ENCODE measurements at places on chromosomes 5 and 9.

DNA sequence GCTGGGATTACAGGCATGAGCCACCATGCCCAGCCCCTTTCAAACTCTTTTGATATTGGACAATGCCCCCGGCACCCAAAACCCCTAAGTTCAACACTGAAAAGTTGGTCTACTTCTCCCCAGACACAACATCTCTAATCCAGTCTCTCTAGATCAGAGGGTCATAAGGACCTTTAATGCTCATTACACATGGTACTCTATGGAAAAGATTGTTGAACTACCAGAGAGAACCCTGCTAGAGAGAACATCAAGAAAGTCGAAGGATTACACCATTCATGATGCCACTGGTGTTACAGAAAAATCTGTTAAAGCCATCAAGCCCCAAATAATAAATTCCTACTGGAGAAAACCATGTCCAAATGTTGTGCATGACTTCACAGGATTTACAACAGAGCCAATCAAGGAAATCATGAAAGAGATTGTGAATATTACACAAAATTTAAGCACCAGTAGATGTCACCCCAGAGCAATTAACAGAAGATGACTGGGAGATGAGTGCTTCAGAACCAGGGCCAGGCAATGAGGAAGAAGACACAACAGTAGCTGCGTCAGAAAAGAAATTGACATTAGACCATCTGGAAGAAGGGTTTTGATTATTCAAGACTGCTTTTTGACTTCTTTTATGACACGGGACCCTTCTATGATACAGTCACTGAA lies 28.3 kb upstream of the NIPAL4 start:
- peak; percentile 74 for ATAC-seq

- ATAC-seq: no peak
These were observed 16.1 kb upstream of the FKTN start for GRCh38 chr9:105541838-105542237.

DNA sequence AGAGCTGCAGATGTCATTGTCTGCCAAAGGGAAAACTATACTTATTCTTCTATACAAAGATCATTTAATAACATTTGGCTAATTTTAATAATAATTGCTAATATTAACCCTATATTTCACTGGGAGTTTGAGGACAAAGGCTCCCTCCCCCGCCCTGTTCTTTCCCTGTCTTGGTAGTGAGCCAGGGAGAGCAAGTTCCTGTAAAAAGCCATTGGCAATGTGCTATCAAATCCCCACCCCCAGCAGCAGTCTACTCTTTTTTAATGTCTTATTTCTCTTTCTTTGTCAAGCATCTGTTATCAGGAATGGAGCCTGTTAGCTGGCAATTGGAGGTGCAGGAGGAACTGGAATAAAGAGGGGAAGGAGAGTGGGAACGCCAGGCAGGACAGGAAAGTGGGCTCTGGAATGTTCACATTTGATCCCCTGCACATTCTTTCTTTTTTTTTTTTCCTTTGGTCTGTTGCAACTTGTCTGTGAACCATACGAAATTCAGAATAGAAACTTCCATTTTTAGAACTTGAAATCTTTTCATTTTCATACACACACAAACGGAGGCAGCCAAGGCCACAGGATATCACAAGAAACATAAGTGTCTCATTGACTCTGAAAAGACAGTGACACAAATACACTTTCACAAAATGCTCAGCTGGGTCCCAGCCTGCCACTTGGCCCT lies 664.8 kb upstream of the ZNF608 start:
- no peak for ATAC-seq

DNA sequence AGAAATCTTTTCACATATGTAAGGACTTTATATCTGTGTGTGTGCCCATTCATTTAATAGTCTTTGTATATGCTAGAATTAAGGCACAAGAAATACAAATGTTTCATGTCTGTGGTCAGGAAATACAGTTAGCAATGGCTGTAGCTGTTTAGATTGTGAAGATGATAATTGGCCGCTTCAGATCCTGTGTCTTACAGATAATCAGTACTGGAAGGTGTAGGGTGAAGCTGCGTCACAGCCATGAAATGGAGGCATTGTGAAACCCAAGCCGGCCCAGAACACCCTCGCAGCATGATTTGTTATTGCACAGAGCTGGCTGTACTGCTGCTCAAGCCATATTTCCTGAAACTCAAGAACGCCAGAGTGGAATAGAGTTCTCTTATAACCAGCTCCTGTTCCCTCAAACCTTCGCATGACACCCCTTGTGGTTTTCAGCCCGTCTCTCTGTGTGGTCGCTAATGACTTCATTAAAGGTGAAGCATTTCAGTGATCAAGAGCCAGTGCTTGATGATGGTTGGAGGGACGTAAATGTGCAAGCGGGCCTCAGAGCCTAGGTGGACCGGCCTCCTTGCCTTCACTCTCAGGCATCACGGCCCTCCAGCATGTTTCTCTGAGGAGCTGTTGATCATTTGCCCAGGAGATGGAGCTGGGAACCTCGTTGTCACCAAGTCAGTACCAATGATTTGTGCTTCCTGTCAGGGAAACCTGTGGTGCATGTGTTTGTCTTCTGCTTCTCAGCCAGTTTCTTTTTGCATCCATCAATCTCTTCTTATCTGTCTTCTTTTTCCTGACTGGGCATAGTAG lies 80.1 kb downstream of the F2RL2 start:
- ATAC-seq: peak; percentile 49

GRCh38 chr9:105672711-105673234 lies 10.5 kb downstream of the TAL2 start:
- ATAC-seq: no peak

DNA sequence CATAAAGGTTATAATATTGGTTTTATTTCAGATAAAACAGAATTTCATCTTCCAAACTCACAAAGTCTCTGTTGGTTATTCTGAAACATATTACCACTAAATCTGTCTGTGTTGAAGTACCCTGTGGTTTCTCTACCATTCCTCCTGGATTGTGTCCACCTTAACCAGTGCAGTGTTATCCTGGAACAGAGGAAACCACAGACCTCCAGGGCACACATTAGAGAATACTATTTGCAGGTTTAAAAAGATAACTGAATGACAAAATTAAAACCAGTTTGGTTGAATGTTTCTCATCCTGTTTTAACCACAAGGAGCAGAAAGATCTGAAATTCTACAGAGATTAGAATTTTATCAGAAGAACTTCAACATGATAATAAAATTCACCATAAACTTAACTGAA lies 251.8 kb downstream of the CWC27 start:
- ATAC-seq: no peak

DNA sequence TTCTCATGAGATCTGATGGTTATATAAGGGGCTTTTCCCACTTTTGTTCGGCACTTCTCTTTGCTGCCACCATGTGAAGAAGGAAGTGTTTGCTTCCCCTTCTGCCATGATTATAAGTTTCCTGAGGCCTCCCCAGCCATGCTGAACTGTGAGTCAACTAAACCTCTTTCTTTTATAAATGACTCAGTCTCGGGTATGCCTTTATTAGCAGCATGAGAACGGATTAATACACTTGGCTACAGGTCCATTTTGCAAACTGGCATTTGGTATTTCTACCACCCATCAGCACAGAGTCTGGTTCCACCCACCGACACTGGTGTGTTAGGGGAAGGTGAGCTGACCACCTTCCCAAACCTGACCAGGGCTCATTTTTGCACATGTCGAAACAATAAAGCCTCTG lies 47.9 kb upstream of the RARS1 start:
- no peak for ATAC-seq

DNA sequence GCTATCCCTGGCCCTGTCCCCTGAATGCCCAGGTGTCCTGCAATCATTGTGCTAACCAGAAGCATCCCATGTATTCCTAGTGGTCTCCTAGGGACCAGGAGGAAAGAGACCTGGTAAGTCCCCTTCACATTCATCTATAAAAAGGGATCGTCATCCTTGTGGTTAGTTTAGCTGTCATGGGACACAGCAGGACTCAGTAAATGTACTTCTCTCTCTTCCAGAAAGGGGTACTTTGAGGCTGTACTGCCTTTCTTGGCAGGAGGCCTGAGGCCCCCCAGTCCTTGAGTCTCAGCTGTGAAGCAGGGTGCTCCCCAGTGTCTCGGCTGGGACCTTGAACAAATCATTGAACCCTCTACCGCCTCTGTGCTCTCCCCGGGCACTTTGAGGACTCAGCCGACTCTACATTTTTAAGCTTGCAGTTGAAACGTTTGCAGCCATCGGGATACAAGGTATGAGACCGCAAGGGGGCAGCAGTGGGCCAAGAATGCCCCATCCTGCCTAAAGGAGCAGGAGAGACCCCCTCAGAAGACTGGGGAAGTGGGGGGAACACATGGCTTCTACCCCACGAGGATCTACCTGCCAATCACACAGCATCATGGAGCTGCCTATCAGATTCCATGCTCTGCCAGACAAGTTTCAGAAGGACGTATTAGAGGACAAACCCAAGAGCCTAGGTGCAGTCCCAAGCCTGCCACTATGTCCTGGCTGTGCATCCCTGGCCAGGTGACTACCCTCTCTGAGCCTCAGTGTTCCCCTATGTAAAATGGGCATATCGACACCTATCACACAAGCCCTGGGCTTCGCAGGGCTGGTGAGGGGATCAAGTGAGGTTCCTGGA lies 2.4 kb upstream of the PHYKPL start:
- no peak for ATAC-seq

DNA sequence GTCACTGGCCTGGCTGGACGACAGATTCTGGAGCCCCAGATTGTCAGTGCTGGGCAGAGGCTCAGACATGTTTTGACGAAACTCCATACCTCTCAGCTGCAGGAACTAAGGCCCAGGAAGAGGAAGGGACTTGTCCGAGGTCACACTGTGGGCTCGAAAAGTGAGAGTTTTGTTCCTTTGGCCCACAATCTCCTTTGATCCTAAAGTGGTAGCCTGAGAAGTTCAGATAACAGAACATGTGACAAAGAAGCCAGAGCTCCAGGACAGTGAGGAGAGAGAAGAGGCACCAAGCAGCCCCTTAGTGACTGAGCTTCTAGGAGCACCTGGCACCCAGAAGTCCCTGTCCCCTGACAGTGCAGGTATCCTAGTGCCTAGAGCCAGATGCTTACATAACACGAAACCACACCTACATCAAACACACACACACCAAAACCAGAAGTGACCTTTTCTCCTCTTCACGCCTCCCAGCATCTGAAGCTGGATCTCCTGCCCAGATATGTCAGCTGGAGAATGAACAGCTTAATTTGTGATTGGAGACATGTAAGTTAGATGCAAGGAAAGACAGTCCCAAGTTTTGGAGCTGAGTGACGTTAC lies 88.9 kb downstream of the ADRB2 start:
- no peak for ATAC-seq

DNA sequence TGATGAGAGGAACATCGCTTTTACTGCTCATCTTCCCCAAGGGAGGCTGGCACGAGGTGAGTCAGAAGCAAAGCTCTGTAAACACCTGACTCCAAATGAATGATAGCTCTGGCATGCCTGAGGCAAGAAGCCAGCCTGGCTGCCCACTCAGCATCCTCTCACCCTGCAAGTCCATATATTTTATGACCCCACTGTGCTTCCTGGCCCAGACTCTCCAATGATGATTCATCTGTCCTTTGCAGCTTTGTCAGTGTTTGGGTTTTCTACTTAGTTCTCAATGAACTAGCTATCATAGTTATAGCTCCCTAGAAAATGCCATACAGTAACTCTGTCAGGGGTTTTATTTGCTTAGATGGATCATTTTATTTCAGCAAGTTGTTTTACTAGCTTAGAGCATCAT lies 52.1 kb upstream of the FSTL4 start:
- no peak for ATAC-seq

- ATAC-seq: no peak
These were observed 269.8 kb downstream of the SYK start for GRCh38 chr9:91071184-91071990.

Data from gastroesophageal sphincter (tissue), 4 donors.